Mesenteric fat pad (tissue), 1 donor: ENCODE measurements at places on chromosomes 7 and 10. TPM values are rescaled to one million over a fixed set of nuclear protein-coding genes. Genes with fewer than 3 reads are reported as not detected.

Gene SFTPA1
- total RNA-seq: not detected

Gene TAS2R41
- total RNA-seq: not detected

Gene BLOC1S2
- total RNA-seq: 30.4 TPM

Gene TECTB
- total RNA-seq: not detected
